ENCODE measurements at places on chromosomes 5 and 9. TPM values are rescaled to one million over a fixed set of nuclear protein-coding genes. Genes with fewer than 3 reads are reported as not detected.

- peak; percentile 54 for DNase-seq
Measured at GRCh38 chr9:92637326-92637725, 32.6 kb downstream of the IPPK start.

- DNase-seq = no peak
Measured at GRCh38 chr5:124206540-124206939, 539.9 kb downstream of the ZNF608 start.

Gene NPM1
- 451 TPM for total RNA-seq

Gene UAP1L1
- total RNA-seq = 7.9 TPM

DNA sequence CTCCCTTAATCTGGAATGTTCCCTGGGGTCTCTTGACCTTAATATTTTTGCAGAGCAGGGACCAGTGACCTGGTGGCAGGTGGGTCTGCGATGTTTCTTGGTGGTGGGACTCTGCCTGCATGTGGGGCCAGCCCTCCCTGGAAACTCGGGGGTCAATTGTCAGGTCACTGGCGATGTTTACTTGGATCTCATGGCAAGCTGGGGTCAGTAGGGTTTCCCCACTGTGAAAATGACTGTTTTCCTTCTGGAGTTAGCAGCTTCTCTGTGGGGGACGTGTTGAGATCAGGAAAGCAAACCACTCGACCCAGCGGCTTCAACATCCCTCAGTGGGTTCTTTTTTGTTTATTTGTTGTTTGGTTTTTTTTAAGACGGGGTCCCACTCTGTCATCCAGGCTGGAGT lies 73.9 kb downstream of the KCNT1 start:
- DNase-seq = no peak

Gene PIP5K1B
- total RNA-seq = 4.8 TPM

Gene CDX1
- total RNA-seq = 0.76 TPM

DNA sequence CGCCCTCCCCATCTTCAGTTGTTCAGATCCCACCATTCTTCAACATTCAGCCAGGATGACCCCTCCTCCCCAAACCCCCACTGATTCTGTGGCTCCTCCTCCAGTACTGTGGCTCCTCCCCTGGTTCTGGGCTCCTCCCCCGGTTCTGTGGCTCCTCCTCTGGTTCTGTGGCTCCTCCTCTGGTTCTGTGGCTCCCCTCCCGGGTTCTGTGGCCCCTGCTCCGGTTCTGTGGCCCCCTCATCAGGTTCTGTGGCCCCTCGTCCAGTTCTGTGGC lies 32.8 kb downstream of the C5orf15 start:
- DNase-seq = no peak

- no peak for DNase-seq
Measured at GRCh38 chr5:164475339-164475977, 970.0 kb downstream of the MAT2B start.

Gene UBAC1
- total RNA-seq = 94.5 TPM

Gene ANKHD1
- 186 TPM for total RNA-seq

Gene TAF11L6
- not detected for total RNA-seq

Gene GLRA1
- not detected for total RNA-seq

DNA sequence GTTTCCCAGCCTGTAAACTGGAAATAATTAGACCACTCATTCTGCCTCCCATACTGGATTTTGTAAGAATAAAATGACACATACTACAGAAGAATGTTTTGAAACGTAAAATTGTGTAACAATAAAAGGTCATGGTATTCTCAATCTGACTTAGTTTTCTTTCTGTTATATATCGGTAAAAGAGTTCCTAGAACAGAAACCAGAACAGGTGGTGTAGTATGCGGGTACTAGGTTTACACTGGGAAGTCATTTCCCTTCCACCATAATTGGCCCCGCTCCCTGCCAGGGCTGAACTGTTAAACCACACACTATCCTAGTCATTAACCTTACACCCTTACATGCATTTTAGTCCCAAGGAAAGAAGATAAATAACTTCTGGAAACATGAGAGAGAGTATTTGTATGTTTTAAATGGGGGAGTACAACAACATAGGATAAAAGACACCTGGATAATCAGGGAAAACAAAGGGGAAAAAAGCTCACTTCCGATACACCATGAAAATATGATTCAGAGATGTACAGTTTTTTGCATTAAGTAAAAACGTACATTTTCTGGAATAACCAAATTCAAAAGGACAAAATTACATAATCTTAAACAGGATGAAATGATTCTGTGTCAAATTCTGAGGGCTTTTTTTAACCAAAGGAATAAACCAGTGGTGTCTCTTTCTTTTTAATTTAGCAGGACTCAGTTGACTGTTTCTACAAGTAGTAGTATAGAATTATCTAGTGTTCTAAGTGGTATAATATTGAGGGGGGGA lies 199.7 kb downstream of the GLIS3 start:
- no peak for DNase-seq

DNA sequence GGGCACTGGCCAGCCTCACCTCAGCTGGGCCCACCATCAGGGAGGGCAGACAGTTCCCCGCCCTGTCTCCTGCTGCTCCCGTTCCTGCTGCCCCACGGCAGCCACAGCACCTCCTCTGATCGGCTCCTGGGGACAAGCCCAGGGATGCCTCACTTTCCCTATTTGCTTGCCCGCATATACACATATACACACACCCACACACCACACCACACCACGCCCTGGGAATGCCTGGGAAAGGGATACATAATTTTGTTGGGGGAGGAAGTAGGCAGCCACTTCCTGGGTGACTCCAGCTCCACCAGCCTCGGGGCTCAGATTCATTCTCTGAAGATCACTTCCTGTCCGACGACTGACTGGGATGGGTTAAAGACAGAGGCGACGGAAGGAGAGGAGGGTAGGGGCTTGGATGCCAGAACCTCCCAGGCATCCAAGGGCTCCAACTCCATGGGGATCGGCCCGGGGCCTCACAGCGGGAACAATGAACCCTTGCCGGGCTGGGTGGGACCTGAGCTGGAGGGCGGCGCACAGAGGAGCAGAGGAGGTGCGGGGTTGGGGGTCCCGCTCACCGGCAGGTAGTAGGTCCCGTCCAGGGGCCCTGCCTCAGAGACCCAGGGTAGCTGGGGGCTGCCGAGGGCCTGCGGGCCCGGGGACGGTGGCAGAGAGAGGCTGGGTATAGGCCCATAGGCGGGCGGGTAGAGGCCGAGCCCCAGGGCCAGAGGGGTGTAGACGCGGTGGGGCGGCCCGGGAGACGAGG lies 2.0 kb upstream of the MZB1 start:
- peak; percentile 80 for DNase-seq

GRCh38 chr9:36250079-36250478 lies 8.2 kb downstream of the GNE start:
- no peak for DNase-seq

- DNase-seq = no peak
Measured at GRCh38 chr5:6681682-6682081, 31.6 kb upstream of the TENT4A start.

Gene CCL21
- 6.1 TPM for total RNA-seq

Gene MLANA
- 46.7 TPM for total RNA-seq

DNA sequence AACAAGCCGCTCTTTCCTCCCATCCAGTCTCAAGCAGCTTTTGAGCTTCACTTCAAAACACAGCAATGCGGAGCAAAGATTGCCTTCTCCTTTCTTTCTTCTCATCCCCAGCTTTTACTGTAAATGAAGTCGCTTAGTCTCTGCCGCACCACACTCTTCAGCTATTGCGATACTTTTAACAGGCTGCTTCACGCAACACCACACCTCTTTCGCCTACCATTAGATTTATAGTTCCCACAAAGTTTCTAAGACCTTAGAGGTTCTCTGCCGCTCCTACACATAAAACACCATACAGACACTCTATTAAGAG lies 711 bp downstream of the PGGT1B start:
- no peak for DNase-seq

GRCh38 chr5:177426566-177427210 lies at the start of gene GRK6:
Gene GRK6 (plus strand): TSS chr5:177426676. CDS start chr5:177426846, 170 bp downstream.
- DNase-seq = no peak

DNA sequence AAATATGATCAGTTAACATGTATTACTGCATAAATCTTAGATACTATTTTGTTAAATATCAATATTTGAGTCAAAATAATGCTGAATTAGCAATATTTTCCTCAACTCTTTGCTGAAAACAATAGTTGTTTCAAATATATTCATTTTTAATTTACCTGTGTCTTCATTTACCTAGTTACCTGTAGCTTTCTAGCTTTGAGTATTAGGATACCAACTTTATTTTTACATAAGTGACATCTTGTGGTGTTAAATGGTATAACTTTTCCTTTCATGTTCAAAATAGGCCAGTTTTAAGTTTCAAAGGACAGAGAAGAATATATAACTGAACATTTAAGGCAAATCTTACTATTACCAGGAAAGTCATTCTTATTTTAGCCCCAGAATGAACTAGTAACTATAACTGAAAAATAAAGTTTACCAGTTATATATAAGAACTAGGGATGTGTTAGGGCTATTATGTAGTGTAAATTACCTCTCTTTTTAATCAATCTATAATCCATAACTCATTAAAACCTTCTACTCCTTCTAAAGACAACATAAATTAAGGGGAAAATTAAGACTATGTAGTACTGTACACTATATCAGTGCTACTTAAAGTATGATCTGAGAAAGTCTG lies 25.3 kb downstream of the AP3B1 start:
- DNase-seq = no peak

Gene ELAVL2
- total RNA-seq = 0.48 TPM

- no peak for DNase-seq
Measured at GRCh38 chr5:119032656-119033055, 38.2 kb upstream of the DMXL1 start.

DNA sequence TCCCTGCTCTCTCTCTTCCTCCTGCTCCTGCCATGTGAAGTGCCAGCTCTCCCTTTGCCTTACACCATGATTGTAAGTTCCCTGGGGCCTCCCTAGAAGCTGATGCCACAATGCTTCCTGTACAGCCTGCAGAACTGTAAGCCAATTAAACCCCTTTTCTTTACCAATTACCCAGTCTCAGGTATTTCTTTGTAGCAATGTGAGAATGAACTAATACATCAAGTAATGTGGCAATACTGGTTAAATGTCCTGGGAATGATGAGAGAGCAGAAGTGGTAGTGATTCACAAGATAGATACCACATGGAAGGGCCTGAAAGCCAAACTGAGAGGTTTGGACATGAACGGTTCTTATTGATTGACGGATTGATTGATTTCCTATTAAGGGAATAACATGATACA lies 62.6 kb upstream of the IL12B start:
- DNase-seq = no peak

Measured in suprapubic skin (tissue), 4 donors.